Osteoblast (primary cell): ENCODE measurements at places on chromosomes 4 and X.

GRCh38 chrX:69178592-69178991 lies 13.3 kb upstream of the PJA1 start:
- DNase-seq = no peak
- no peaks in the 10 kb centered on the region for H3K36me3 ChIP-seq
- no peak overlapping the region for H3K4me3 ChIP-seq
- peaks cover 4% of the 10 kb centered on the region for H3K4me1 ChIP-seq
- H3K27me3 ChIP-seq = peaks cover 52% of the 10 kb centered on the region
- no peak overlapping the region for H3K27ac ChIP-seq

DNA sequence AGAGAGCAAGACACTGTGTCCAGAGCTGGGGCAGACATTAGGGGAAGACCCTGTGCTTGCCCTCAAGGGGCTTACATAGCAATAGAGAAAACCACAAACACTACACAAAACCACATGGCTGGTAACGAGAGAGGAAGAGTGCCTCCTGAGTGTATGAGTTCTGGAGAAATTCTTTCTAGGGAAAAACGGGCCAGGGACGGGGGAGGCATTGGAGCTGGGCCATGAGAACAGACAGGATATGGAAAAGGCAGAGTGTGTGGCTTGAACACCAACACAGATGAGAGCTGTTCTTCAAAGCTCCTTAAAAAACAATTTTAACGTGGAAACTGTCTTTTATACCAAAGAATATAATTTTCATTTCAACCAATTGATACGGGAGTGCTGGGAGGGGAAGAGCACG lies 42.7 kb downstream of the RASGEF1B start:
- no peaks in the 10 kb centered on the region for H3K36me3 ChIP-seq
- no peaks in the 10 kb centered on the region for H3K4me1 ChIP-seq
- H3K27me3 ChIP-seq = no peaks in the 10 kb centered on the region

- H3K36me3 ChIP-seq = no peaks in the 10 kb centered on the region
- no peaks in the 10 kb centered on the region for H3K27me3 ChIP-seq
- no peaks in the 10 kb centered on the region for H3K4me1 ChIP-seq
- DNase-seq = no peak
- H3K27ac ChIP-seq = no peak overlapping the region
These were observed 90.5 kb upstream of the WDR1 start for GRCh38 chr4:10207116-10207515.

- H3K27me3 ChIP-seq = no peaks in the 10 kb centered on the region
- peaks cover 9% of the 10 kb centered on the region for H3K36me3 ChIP-seq
- no peak overlapping the region for H3K27ac ChIP-seq
- DNase-seq = no peak
These were observed 22.3 kb downstream of the CAMK2D start for GRCh38 chr4:113739197-113739596.

- no peak overlapping the region for H3K4me3 ChIP-seq
- H3K4me1 ChIP-seq = peaks cover 3% of the 10 kb centered on the region
- no peak for DNase-seq
- H3K36me3 ChIP-seq = no peaks in the 10 kb centered on the region
- no peaks in the 10 kb centered on the region for H3K27me3 ChIP-seq
These were observed 87.3 kb downstream of the SCD5 start for GRCh38 chr4:82711158-82711785.

DNA sequence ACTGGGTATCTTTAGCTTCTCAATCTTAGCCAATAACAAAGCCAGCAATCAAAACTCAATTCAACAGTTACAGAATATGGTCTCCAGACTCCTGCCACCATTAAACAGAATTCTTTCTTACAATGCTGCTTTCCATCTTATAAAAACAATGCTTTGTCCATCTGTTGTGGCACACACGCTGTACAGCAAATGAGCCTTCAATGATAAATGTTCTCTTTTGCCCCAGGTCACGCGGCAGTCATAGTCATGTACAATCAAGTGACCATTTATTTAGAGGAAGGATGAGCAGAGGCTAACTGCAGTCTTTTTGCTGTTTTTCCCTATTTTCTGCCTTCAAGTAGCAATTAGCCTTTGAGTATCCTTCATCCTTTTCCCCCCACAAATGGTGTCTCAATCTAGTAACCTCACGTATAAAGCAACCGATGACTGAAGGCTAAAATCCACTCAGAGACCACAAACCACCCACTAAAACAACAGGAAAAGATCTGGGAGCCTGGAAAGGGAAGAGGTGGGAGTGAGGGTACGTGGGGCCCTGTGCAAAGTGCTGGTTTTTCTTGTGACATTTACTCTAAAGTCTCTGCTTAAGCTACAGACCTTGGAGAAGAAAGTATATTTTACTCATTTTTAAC lies 24.4 kb downstream of the TRIM2 start:
- H3K4me3 ChIP-seq = no peak overlapping the region
- H3K4me1 ChIP-seq = peaks cover 28% of the 10 kb centered on the region
- no peak overlapping the region for H3K27ac ChIP-seq
- no peaks in the 10 kb centered on the region for H3K27me3 ChIP-seq
- DNase-seq = no peak

DNA sequence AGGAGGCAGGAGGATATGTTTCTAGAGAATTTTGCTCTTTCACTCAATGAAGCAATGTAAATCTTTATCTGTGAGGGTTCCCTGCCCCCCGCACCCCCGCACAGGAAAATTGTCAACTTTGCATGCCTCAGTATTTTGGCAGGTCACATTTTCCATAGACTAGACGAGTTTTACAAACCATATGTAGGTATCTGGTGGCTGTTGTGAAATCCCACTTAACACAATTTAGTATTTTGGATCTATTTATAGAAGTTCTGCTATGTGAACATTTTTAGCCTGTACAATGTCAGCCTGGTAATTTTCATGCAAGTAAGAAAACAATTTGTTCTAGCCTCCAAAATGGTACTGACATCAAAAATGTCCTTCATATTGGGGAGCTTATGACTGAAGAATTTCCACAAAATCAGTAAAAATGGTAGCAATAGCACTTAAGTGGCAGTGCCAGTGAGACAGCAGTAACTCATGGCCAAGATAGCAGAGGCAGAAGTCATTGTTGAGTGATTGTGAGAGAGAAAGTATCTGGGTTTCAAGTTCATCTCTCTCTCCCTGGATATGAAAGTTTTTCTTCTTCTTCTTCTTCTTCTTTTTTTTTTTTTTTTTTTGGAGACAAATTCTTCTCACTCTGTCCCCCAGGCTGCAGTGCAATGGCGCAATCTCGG lies 12.4 kb upstream of the FRYL start:
- H3K4me1 ChIP-seq = no peaks in the 10 kb centered on the region
- H3K4me3 ChIP-seq = no peak overlapping the region
- DNase-seq = no peak
- no peak overlapping the region for H3K27ac ChIP-seq

DNA sequence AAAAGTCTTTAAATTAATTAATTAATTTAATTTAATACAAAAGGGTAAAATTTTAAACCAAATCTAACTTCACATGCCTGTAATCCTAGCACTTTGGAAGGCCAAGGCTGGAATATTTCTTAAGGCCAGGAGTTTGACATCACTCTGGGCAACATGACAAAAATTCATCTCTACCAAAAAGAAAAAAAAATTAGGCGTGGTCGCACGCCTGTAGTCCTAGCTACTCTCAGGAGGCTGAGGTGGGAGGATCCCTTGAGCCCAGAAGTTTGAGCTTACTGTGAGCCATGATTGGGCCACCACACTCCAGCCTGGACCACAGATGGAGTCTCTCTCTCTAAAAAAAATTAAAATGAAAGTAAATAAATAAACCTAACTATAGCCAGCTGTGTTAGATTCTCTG lies 39.2 kb upstream of the ANTXR2 start:
- H3K4me3 ChIP-seq = no peak overlapping the region
- H3K27ac ChIP-seq = no peak overlapping the region

DNA sequence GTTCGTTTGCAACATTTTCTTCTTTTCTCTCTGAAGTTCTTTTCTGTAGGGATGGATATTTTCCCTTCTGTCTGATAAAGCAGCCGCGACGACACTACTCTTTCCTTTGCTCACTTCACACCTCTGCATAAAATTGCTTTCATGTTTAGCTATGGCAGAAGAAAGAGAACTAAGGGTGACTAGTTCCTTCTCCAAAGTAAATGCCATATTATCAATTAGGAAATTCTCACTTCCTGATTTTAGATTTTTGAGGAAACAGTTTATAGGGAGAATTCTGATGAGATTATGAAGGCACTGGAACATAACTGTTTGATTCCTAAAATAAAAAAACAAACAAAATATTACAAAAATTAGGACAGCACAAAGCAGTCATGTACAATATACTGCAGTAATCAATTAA lies 29.2 kb downstream of the FANCB start:
- no peak overlapping the region for H3K4me3 ChIP-seq
- H3K27ac ChIP-seq = no peak overlapping the region
- H3K36me3 ChIP-seq = no peaks in the 10 kb centered on the region
- no peaks in the 10 kb centered on the region for H3K4me1 ChIP-seq

DNA sequence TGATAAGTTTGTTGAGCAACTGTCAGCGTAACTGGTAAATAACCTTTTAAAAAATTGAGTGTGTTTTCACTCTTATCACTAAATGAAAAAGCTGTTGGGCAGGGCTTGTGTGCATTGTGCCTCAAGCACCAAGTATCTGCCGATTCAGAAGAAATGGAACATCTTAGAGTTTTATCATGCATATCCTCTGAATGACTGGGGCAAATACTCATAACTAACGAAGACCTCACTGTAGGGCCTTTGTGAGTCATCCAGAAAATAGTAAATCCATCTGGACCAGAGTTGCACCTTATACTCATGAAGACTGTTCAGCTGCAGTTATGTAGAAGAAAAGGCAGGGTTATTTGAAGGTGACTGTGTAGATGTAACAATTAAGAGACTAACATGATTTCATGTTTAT lies 222.1 kb downstream of the CAMK2D start:
- peak; percentile 22 for DNase-seq
- peaks cover 32% of the 10 kb centered on the region for H3K4me1 ChIP-seq
- peak overlapping the region; percentile 27 for H3K27ac ChIP-seq
- H3K27me3 ChIP-seq = no peaks in the 10 kb centered on the region
- H3K4me3 ChIP-seq = no peak overlapping the region
- H3K36me3 ChIP-seq = peaks cover 5% of the 10 kb centered on the region

GRCh38 chrX:145682518-145683298 lies 134.9 kb upstream of the SLITRK2 start:
- H3K4me3 ChIP-seq = no peak overlapping the region
- H3K27me3 ChIP-seq = no peaks in the 10 kb centered on the region
- H3K4me1 ChIP-seq = no peaks in the 10 kb centered on the region
- DNase-seq = no peak
- no peak overlapping the region for H3K27ac ChIP-seq

DNA sequence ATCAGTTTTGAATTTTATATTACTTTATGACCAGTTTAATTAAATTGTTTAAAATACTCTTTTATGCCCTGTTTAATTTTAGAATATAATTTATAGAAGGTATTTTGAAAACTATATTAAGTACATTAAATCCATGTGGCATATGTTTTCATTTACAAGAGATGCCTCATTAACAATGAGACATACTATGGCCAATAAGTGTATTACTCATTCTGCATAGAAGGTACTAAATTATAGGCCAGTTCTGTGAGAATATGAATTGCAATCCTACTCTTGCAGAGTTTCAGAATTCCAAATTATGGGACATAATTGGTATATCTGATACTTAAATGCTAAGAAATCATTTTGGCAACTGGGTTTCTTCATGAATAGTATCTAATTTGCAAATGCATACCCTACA lies 951.1 kb downstream of the FAT4 start:
- no peak overlapping the region for H3K27ac ChIP-seq
- no peaks in the 10 kb centered on the region for H3K27me3 ChIP-seq
- H3K4me3 ChIP-seq = no peak overlapping the region
- H3K36me3 ChIP-seq = no peaks in the 10 kb centered on the region

- H3K27ac ChIP-seq = no peak overlapping the region
- no peaks in the 10 kb centered on the region for H3K4me1 ChIP-seq
- H3K4me3 ChIP-seq = no peak overlapping the region
These were observed 171.2 kb downstream of the THOC2 start for GRCh38 chrX:123561439-123562215.

DNA sequence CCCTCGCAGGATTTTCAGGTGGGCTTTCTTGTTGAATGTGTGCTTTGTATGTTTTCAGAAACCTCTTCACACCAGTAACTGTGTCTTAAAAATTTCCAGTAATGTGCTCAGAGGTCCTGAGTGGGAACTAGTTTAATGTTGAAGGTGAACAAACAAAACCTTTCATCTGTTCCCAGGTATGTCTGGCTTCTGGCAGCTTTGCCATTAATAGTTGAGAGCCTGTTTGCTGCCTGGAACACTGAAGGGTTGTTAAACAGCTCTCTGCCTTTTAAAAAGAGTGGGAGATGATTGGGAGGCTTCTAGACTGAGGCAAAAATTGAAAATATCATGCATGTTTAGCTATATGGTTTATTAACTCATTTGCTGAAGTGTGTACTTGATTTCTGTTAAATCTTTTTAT lies 161.2 kb upstream of the AGTR2 start:
- H3K4me1 ChIP-seq = no peaks in the 10 kb centered on the region
- H3K4me3 ChIP-seq = no peak overlapping the region
- DNase-seq = no peak
- no peak overlapping the region for H3K27ac ChIP-seq
- H3K27me3 ChIP-seq = peaks cover 12% of the 10 kb centered on the region

DNA sequence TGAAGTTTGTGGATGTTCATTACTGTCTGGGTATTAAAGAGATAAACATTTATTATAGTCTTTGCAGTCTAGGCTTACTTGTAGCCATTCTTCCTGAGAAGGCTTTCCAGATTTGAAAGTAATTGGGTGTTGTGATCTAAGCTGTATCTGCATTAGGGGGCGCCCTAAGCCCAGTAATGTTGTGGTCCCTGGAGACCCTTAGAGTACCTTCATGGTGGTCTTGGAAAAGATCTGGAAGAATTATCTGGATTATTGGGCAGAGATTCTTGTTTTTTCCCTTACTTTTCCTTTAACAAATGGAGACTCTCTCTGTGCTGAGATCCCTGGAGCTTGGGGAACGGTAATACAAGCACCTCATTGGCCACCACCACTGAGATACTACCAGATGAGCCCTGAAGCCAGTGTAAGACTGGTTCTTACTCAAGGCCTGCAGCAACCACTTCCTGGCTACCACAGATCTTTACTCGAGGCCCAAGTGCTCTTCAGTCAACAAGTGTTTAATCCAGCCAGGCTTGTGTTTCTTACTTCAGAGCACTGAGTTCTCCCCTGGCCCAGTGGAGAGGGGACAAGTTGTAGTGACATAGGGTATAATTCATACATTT lies 63.1 kb downstream of the RTL3 start:
- DNase-seq = no peak
- no peaks in the 10 kb centered on the region for H3K27me3 ChIP-seq
- H3K36me3 ChIP-seq = no peaks in the 10 kb centered on the region
- no peak overlapping the region for H3K27ac ChIP-seq
- no peaks in the 10 kb centered on the region for H3K4me1 ChIP-seq

- DNase-seq = no peak
- no peak overlapping the region for H3K4me3 ChIP-seq
- H3K27me3 ChIP-seq = no peaks in the 10 kb centered on the region
- H3K4me1 ChIP-seq = no peaks in the 10 kb centered on the region
These were observed 170.3 kb downstream of the RAB28 start for GRCh38 chr4:13313856-13314255.

- peaks cover 25% of the 10 kb centered on the region for H3K4me1 ChIP-seq
- DNase-seq = no peak
- no peak overlapping the region for H3K4me3 ChIP-seq
- H3K27ac ChIP-seq = no peak overlapping the region
- no peaks in the 10 kb centered on the region for H3K27me3 ChIP-seq
These were observed 234.2 kb downstream of the FRAS1 start for GRCh38 chr4:78291277-78291676.

GRCh38 chr4:176453658-176454057 lies 133.9 kb downstream of the SPCS3 start:
- H3K4me1 ChIP-seq = no peaks in the 10 kb centered on the region
- DNase-seq = no peak
- no peak overlapping the region for H3K27ac ChIP-seq
